ENCODE measurements at places on chromosomes 6 and 20. TPM values are rescaled to one million over a fixed set of nuclear protein-coding genes. Genes with fewer than 3 reads are reported as not detected.
A peak's percentile ranks its signal among the peaks of the same experiment; 100 is the strongest.

GRCh38 chr6:133590814-133591213 is 298.1 kb upstream of the TCF21 start:
- no peak for DNase-seq

- DNase-seq = no peak
These were observed 28.8 kb upstream of the IL17A start for GRCh38 chr6:52157301-52157941.

DNA sequence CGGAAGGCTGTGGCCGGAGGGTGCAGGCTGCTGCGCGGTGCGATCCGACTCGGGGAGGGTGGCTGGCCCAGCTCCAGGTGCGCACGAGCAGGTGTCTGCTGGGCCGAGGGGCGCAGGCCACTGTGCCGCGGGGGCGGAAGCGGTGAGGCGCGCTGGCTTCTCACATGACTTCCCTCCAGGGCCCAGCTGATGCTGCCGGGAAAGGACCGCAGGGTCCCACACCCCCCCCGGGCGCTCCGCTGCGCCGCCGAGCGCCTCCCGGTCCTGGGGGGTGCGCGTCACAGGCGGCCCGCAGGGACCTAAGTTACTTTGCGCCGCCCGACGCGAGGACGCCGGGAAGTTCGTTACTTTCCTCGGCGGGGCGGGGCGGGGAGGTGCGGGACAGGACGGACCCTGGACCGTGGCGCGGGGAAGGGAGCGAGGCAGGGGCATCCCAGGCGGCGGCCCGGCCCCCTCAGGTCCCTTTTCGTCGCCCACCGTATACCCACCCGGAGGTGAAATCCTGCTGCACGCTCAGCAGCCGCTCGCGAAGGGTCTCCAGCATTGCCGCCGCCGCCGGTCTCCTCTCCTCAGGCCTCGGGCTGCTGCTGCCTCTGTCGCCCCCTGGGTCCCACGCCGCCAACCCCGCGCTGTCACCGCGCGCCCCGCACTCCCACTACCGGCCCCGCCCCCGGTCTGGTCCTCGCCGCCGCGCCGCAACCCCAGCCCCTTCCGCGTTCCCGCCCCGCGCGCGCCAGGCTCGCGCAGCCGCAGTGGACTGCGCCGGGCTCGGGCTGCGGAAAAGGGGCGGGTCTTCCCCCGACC is at the start of gene DTNBP1:
TSS of gene DTNBP1 (minus strand) at position 703 of the 804 bp plus-strand sequence. CDS start at position 544, 159 bp downstream.
- peak; percentile 88 for DNase-seq

DNA sequence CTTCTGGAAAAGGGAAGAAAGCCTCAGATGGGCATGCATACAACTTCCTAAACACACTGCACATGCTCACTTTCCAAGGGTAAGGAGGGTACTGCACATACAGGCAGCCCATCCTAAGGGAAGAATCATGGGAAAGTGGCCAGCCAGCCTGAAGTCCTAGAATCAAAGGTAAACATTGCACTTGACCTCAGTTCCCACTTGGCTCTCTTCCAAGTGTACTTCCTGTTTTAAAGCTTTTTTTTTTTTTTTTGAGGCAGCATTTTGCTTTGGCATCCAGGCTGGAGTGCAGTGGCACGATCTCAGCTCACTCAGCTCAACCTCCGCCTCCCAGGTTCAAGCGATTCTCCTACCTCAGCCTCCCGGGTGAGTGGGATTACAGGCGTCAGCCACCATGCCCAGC is 225.3 kb upstream of the EPHA7 start:
- DNase-seq = no peak

DNA sequence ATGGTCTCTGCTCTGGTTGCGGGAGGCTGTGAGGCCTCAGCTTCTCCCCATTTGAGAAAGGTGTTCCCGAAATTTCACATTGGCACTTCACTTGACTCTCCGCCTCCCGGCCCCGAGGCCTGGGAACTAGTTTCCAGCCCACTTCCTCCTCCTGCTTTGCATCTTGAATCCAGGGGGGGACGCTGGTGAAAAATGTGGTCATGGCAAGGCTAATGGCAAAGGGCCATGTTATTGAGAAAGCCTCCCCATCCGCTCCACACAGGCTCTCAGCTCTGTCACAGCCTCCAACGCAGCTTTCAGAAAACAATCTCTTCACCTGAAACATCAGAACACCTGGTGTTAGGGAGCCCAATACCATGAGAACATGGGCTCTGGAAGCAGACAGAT is 5.6 kb downstream of the PLAGL2 start:
- DNase-seq = no peak

GRCh38 chr20:53059848-53060247 is 87.7 kb downstream of the TSHZ2 start:
- no peak for DNase-seq

The PTK7 gene
- 13.0 TPM for total RNA-seq

The HS3ST5 gene
- total RNA-seq = not detected

GRCh38 chr20:57742507-57743181 is 32.8 kb upstream of the PMEPA1 start:
- DNase-seq = no peak

DNA sequence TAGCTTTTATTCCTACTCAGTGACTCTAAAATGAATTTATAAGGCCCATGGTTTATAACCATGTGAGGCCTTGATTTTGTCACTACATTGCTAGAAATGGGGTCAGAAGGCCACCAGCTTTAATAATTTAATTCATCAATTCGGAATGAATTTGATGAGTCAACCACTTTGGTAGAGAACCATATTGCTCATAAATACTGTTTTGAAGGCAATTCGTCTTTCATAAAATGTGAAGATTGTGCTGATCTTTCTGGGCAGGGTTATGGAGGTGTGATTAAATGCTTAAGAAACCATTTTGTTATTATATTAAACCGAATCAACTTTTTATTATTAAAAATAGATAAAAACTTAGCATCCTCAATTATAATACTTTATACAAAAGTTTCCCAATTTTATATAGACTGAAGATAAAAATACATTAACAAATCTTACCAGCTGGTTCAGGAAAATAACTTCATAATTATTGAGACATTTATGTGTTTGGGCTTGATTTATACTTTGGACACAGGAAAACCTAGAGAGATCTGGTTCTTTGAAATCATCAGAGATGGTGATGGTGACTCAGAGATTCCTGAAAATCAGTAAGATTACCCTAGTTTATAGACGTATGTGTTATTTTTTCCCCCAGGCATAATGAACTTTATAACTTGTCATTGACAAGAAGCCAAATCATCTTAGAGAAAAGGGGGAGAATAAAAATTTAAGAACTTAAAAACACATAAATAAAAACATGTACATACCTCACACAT is 10.6 kb downstream of the HCRTR2 start:
- DNase-seq = no peak

GRCh38 chr6:129525055-129525454 is 184.9 kb downstream of the ARHGAP18 start:
- no peak for DNase-seq

The BPI gene
- not detected for total RNA-seq

The ZNF334 gene
- not detected for total RNA-seq

The GDAP1L1 gene
- not detected for total RNA-seq

The PHACTR2 gene
- 5.4 TPM for total RNA-seq

The CTCFL gene
- total RNA-seq = not detected

- no peak for DNase-seq
These were observed 4.0 kb upstream of the NNAT start for GRCh38 chr20:37516811-37517750.

The MAS1 gene
- not detected for total RNA-seq

GRCh38 chr6:43274916-43275597 is 23.0 kb upstream of the SLC22A7 start:
- DNase-seq = no peak

The SLC22A1 gene
- 0.35 TPM for total RNA-seq

The DOK5 gene
- not detected for total RNA-seq

The SLPI gene
- total RNA-seq = not detected

All from OCI-LY7 (cell line).